ENCODE measurements at places on chromosomes 7 and 10. TPM values are rescaled to one million over a fixed set of nuclear protein-coding genes. Genes with fewer than 3 reads are reported as not detected.
A peak's percentile ranks its signal among the peaks of the same experiment; 100 is the strongest.

LRRN3 gene
- 5.0 TPM for total RNA-seq

MET gene
- 70.0 TPM for total RNA-seq

BAMBI gene
- total RNA-seq = 24.7 TPM

DNA sequence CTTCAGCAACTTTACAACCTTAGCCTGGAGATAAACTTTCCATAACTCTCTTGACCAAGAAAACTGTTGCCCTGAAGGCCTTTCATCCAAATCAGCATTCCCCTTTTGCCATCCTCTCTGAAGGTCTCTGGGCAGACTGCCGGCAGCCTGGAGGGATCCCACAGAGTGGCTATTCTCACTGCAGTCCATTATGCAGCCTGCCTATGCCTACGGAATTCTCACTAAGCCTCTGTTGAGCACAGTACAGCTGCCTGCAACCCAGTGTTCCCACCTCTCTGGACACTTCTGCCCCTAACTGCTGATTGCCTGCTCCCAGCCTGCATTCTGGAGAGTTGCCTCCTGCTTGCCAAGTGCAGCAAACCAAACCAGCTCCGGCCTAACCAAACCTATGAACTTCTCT lies 548.9 kb upstream of the STEAP1 start:
- H3K4me3 ChIP-seq = no peak overlapping the region
- no peaks in the 10 kb centered on the region for H3K27me3 ChIP-seq
- no peak for DNase-seq

DNA sequence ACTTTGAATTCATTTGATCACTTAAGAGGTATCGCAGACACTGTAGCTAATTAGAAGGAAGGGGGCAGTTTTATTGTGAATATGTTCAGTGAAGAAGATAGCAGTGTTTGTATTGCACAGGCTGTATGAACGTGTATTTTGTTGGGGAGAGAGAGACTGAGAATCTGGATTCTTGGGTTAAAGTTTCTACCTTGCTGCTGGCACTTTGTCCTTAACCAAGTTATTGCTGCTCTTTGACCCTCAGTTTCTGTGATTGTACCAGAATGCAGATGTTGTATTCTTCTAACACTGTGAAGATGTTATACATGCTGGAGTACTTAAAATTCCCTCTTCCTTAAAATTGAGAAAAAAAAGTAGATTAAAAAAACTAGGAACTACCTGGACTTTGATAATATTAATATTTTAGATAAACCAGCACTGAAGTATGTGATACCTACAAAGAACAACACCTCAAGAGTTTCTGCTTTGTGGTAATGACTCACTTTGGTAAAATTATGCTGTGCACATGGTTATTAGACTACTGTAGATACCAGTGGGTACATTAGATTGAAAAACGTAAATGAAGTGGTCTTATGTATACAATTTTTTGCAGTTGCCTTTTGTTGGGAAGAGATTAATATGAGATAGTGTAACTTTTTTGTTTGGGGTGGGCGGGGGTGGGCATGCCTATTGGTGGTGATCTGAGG lies 321.3 kb downstream of the AUTS2 start:
- no peaks in the 10 kb centered on the region for H3K4me1 ChIP-seq
- DNase-seq = no peak
- H3K27me3 ChIP-seq = no peaks in the 10 kb centered on the region

DNA sequence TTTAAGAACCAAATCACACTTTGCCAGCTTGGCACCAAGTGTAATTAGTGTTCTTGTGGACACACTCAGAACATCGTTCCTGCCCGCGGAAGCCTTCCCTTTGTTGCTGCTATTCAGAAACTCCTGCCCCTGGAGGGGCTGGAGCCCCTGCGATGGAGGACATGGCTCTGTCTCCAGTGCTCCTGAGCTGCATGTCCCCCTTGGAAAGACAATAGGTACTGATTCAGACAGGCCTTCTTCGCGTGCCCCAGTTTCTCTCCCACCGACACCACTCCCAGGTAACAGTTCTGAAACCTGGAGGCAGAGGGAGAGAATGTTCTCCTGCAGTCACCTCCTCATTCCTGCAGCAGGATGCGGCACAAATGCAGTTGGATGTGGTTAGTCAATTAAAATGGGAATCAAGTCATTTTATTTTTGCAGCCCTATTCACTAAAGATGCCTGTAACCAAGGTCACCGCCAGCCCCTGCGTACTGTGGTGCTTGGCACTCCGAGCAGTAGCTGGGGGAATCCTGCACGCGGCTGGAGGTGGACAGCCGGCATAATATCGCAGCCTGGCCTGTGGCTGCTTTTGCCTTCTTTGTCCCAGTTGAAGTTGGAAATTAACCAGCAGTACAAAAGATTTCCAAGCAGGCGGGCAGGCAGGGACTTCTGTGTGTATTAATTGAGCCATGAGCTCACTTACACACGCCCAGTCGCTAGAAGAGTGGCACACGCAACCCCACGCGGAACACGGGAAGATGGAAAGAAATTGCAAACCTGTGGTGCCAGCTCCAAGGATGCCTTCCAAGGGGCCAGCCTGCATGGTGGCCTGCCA lies 205.7 kb downstream of the EBF3 start:
- H3K27ac ChIP-seq = no peak overlapping the region
- peaks cover 7% of the 10 kb centered on the region for H3K4me1 ChIP-seq

DNA sequence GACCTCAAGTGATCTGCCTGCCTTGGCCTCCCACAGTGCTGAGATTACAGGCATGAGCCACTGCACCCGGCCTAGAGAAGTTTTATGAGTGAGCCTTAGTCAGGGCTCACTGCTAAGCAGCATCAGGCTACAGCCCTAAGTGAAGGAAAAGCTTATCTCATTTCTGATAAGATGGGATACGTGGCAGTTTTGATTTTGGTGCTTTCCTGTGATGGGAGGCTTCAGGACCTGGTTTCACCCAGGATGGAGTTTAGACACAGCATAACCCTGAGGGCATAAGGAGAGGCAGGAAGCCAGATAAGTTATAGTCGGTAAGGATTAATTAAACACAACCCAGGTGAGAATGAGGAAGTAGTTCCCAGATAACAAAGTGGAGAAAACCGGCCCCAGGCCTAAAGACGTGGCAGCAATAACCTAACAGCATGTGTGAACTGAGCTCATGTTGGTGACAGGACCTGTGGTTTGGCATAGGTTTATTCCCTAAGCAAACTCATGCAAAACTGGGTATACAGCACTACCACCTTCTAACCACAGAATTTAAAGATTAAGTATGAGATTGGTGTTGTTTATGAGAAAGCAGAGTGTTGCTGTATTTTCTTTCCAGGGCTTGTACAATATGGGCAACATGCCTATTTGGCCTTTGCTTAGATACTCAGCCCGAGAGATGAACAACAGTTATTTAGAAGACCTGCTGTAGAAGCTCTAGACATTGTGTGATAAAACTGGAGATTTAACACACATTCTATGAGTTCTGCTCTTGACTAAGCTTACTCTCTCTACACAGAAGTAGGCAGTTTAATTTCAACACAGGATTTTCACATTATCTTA lies 119.4 kb downstream of the COL28A1 start:
- H3K27ac ChIP-seq = peak overlapping the region; percentile 1
- H3K36me3 ChIP-seq = no peaks in the 10 kb centered on the region
- no peak overlapping the region for H3K4me3 ChIP-seq
- H3K27me3 ChIP-seq = no peaks in the 10 kb centered on the region
- peak; percentile 28 for DNase-seq
- H3K4me1 ChIP-seq = no peaks in the 10 kb centered on the region

DNA sequence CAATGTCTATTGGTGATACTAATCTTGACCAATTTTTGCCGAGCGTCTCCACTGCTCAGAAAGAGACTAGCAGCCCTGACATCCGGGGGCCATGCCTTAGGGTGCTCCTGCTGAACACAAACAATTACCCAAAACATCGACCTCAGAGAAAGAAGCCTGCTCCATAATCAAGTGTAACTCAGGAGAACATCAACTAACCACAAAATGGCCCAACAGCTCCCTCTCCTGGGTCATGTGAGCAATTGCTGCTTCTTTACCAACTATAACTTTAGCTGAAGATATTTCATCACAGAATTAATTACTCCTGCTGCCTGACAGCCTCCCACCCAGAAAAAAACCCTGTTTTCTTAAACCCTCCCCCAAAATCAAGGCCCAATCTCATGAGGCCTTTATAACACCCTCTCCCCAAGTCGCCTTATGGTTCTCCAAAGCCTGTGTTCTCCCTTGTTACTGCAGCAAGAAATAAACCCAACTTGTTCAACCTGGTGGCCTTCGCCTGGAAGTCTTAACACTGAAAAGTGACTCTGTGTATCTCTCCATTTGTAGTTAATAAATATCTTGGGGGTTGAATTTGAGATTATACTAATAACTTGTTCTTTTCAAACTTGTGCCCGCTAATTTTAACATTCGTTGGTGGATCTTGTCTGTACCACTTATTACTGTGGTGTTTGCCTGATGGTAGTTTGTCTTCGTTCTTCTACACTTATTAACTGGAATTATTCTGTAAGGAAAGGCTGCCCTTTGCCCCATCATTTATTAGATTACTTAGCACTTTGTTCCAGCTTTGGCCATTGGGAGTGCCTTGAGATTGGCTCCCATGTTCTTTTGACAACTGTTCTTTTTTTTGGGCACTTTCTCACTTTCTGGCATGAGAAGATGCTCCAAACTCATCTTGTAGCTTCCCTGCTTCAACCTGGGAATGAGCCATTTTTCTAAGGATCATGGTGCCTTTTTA lies 21.2 kb upstream of the RAMP3 start:
- no peaks in the 10 kb centered on the region for H3K36me3 ChIP-seq
- peaks cover 7% of the 10 kb centered on the region for H3K27me3 ChIP-seq
- DNase-seq = no peak
- no peak overlapping the region for H3K27ac ChIP-seq
- no peak overlapping the region for H3K4me3 ChIP-seq

DNA sequence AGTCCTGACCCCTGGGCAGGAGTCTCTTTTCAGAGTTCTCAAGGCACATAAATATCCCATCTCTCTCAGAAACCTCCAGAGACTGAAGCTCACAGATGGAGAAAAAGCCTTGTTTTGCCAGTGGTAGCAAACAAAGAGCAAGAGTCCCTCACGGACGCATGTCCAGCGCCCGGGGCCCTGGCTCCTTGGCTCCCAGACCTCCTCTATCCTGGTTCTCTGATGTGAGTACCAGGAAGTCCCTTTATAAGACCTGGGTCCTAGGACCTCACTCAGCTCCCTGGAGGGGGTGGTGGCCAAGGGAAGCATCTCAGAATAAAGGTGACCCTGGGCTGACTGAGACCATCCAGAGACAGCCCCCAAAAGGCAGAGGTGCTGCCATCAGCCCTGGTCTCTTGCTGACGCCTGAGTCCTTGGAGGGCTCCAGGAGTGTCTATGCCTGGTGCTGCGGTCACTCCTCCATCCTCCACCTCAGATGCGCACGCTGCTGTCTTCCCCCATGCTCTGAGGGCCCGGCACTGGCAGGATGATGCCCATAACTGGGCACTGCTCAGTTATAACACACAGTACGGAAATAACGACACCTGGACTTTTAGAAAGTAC lies 221.5 kb downstream of the TNS3 start:
- H3K36me3 ChIP-seq = peaks cover 26% of the 10 kb centered on the region
- no peaks in the 10 kb centered on the region for H3K4me1 ChIP-seq
- no peak overlapping the region for H3K27ac ChIP-seq
- no peak overlapping the region for H3K4me3 ChIP-seq
- no peak for DNase-seq
- H3K27me3 ChIP-seq = no peaks in the 10 kb centered on the region

DNA sequence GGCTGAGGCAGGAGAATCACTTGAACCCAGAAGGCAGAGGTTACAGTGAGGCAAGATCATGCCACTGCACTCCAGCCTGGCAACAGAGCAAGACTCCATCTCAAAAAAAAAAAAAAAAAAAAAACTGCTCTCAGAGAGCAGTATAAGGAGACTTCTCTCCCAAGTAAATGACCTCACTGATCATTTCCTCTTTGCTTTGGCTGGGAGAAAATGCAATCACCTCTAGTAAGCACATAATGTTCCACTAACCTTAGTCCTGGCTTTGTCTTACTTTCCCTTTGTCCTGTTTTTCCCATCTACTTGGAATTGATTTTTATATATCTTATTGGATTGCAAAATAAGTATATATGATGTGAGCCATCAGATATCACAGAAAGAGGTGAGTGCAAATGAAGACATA lies 2.5 kb downstream of the SLC25A13 start:
- no peaks in the 10 kb centered on the region for H3K36me3 ChIP-seq
- peak overlapping the region; percentile 21 for H3K27ac ChIP-seq
- no peak for DNase-seq
- no peak overlapping the region for H3K4me3 ChIP-seq

GRCh38 chr10:98100476-98100875 lies 34.0 kb upstream of the R3HCC1L start:
- H3K4me3 ChIP-seq = no peak overlapping the region
- no peak overlapping the region for H3K27ac ChIP-seq
- no peak for DNase-seq
- H3K27me3 ChIP-seq = no peaks in the 10 kb centered on the region

- H3K4me3 ChIP-seq = peak overlapping the region; percentile 100
- H3K27ac ChIP-seq = peak overlapping the region; percentile 99
- H3K4me1 ChIP-seq = peaks cover 6% of the 10 kb centered on the region
- peak; percentile 95 for DNase-seq
- peaks cover 20% of the 10 kb centered on the region for H3K36me3 ChIP-seq
- H3K27me3 ChIP-seq = no peaks in the 10 kb centered on the region
Measured at GRCh38 chr7:76358011-76358480, 745 bp downstream of the YWHAG start.

DNA sequence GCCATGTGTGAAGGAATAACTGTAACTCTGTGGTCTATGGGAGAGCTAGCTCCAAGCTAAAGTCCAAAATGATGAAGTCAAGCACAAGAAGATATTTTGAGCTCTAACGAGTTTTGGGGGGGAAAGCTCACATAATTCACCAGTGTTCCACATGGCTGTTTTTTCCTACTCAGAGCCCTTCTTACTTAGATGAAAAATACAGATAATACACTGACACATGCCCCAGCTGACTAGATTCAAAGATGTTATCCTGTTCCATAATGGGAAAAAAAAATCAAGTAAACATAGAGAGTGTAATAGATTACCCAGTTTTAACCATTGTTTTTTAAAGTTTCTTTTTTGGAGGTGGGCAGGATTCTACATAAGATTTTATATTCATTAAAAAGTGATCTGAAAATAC lies 86.6 kb downstream of the PRLHR start:
- no peaks in the 10 kb centered on the region for H3K27me3 ChIP-seq
- H3K27ac ChIP-seq = no peak overlapping the region
- no peaks in the 10 kb centered on the region for H3K36me3 ChIP-seq
- H3K4me3 ChIP-seq = no peak overlapping the region
- no peaks in the 10 kb centered on the region for H3K4me1 ChIP-seq
- DNase-seq = no peak

Data from left lung (tissue), 14 donors.